ENCODE measurements at places on chromosomes 12 and 14.

- DNase-seq = no peak
Measured at GRCh38 chr14:92582706-92583452, 69.3 kb downstream of the RIN3 start.

GRCh38 chr12:3518902-3519301 is 27.9 kb downstream of the PRMT8 start:
- DNase-seq = no peak

DNA sequence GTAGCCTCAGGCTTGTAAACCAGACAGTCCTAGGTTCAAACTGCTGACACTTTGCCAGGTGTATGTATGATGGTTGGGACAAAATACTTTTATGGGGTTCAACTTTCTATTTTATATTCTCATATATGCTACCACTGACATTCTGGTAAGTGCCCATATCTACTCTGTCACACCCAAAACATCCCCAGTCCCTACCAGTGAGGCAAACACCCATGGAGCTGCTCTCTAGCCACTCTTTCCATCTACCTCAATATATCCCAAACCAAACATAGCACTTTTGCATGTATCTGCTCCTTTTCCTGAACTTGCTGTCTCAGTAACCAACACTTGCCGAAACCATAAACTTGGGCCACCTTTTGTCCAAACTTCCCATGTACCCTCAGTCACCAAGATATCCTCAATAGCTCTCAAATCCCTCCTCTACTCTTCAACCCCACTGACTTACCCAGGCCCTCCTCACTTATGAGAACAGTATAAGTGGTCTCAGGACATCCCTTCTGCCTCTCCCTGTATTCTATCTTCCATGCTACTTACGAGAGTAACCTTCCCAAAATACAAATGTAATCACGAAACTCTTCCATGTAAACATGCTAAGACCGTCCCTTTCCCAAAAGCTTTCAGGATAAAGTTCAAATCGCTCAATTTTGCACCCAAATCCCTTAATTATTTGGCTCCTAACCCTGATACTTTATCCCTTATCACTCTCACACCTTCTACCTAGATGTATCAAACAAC is 3.6 kb downstream of the GALC start:
- no peak for DNase-seq

DNA sequence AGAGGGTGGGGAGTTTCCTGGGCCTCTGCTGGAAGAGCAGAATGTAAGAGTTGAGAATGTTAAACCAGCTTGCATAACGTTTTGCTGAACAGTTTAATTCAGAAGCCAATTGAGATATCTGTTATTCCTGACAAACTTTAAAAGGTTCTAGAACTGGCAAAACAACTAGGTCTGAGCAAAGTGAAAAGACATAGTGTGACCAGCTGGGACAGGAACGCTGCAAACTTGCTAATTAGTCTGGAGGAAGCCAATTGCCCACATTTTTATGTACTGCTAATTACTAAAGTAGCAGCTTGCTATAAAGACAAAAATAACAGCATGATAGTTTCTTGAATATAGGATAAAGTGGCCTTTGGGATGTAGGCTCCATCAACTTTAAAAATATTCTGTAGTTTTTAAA is 704.9 kb downstream of the NRXN3 start:
- no peak for DNase-seq

DNA sequence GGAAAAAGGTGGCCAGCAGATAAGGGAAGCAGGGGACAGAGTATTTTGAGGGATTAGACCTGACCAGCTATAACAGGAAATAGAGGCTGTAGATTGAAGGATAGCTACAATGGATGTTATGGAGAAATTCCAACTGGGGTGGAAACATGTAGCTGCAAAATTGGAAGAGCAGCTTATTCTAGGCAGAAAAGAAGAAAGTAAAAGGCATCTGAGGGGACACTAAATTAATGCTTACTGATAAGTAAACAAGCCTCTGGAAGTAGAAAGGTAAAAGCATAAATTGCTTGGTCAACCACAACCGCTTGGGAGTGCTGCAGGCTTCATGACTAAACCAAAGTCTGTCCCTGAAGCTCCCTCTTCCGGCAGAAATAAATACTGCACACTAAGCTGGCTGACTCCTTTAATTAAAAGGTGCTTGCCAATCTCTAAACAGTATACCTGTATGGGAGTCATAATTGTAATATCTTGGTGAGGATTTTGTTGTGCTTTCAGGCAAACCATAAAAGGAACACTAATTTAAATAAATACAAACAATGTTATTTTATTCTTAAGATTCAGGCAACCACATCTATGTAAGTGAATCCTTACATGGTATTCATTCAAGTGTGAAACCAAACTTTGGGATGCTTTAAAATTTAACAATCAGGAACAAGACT is 7.7 kb downstream of the UBC start:
- DNase-seq = peak; percentile 88

GRCh38 chr14:66017927-66018326 is 468.2 kb upstream of the CCDC196 start:
- peak; percentile 12 for DNase-seq
